ENCODE measurements at places on chromosomes 6 and 20. TPM values are rescaled to one million over a fixed set of nuclear protein-coding genes. Genes with fewer than 3 reads are reported as not detected.

The CCM2L gene
- 0.13 TPM for polyA plus RNA-seq

DNA sequence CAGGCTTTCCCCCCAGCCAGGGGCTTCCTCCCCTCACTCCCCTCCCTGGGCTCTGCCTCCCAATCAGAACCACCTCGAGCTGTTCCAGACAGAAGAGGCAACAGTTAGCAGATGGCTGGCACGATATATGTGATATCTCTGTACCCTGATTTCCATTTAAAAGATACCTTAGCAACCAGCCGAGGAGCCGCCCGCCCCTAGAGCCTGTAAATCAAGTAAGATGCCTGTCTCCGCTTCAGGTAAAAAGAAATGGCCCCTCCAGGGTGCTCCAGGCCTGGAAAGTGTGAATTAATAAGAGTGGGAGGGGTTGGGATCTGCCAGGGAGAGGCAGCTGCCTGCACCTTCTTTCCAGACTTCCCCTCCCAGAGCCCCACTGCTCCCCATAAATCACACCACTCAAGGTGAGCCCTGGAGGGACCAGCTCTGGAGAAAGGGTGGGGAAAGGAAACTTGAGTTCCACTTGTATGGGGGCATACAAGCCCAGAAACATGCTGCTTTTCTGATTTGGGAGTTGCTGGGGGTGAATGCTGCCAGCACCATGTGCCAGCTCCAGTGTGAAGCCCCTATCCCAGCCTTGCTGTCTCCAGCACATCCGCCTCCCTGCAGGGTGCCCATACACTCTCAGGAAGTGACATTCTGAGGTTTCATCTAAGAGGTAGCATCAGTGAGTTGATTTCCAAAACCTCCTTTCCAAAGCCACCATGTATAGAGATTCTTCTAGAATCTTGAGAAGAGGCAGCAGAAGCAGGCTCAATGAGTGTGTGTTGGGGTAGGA, 148.0 kb downstream of the LRFN2 start:
- no peak for DNase-seq

The F13A1 gene
- polyA plus RNA-seq, result not detected

GRCh38 chr6:132400555-132400882, 756 bp downstream of the MOXD1 start:
- no peak for DNase-seq

GRCh38 chr20:61159957-61160686, 91.9 kb upstream of the CDH4 start:
- no peak for DNase-seq

The NKX2-2 gene
- polyA plus RNA-seq, result not detected

The ZNF165 gene
- 0.63 TPM for polyA plus RNA-seq

The SUMO4 gene
- polyA plus RNA-seq, result not detected

The DOP1A gene
- 2.5 TPM for polyA plus RNA-seq

GRCh38 chr6:1554476-1555310, 55.0 kb upstream of the FOXC1 start:
- DNase-seq, result peak; percentile 70

DNA sequence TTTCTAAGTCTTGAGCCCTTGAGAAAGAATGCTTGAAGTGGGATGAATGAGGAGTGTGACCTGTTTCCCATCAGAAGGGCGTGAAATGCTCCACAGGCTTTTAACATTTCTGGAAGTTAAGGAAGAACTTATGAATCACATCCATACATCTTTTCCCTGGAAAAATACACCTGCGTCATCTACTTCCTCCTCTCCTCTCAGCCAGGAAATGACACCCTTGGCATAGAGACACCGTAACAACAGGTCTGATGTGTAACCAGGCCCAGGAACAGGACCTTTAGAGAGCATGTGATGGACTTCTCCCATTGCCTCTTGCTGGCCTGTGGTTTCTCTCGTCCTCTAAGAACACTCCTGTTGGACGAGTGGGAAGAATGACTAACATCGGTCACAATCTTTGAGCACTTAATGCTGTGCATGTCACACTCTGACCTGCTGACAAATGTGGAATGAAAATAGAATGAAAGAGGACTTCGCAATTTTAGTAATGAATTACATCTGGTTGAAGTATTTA, 28.5 kb upstream of the CITED2 start:
- DNase-seq, result no peak

All from A549 (cell line).